ENCODE measurements at places on chromosomes 4 and X.

- no peak for DNase-seq
These were observed 53.1 kb downstream of the NDST3 start for GRCh38 chr4:118087366-118087765.

- DNase-seq = no peak
These were observed 57.2 kb downstream of the TRIM2 start for GRCh38 chr4:153261461-153261860.

- no peak for DNase-seq
These were observed 12.4 kb downstream of the DYNLT3 start for GRCh38 chrX:37834937-37835336.

GRCh38 chrX:129553619-129554288, 13.7 kb downstream of the OCRL start:
- no peak for DNase-seq

- DNase-seq = no peak
These were observed 184.3 kb downstream of the PPP3CA start for GRCh38 chr4:101162990-101163380.

- no peak for DNase-seq
These were observed 139.7 kb downstream of the TSPAN5 start for GRCh38 chr4:98518559-98519267.

DNA sequence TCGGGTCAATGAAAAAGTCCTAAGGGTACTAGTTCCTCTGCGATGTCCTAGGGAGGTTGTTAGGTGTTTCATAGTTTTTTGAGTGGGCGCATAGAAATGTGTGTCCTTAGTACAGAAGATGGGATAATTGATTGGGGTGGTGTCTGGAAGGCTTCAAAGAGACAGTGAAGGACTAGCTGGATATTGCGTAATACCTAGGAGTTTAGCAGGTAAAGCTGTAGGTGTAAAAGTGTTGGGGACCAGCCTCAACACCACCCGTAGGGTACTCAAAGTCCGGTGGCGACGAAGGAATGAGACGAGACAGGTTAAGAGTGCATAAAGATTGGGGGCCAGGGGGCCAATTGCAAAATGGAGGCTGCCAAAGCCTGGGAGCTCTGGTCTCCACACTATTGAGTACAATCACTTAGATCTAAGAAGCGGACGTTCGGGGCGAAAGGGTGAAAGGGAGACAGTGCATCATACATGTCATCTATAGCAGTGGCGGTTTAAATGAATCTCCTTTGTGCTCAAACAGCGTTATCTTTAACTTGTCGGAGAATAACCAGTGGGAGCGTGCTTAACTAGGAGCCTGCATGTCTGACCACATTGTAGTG, 1.0 kb downstream of the TRMT44 start:
- DNase-seq = no peak

DNA sequence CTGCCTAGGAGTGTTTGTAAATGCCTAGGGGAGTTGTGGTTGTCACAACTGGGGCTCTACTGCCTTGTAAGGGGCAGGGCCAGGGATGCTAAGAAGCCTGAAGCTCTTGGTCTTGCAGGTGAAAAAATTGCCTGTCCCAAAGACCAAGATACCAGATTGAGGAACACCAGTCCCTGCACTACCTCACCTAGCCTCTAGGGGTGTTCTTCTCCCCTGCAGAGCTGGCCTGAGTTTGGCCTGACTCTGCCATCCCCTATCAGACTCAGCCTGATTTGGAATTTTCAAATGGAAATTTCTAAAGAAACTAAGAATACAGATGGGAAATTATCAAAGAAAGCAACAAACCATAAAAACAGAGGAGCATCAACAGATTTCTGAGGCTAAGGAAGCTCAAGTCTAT, 90.4 kb downstream of the ZC4H2 start:
- DNase-seq = no peak

Measured in NCI-H748 treated with DMSO at 0.1 percent for 48 hours (cell line).